ENCODE measurements at places on chromosomes 16 and 17.

GRCh38 chr16:7313170-7313569 is 19.5 kb upstream of the RBFOX1 start:
- no peak for DNase-seq

GRCh38 chr17:17063546-17064122 is 21.4 kb downstream of the MPRIP start:
- no peak for DNase-seq

DNA sequence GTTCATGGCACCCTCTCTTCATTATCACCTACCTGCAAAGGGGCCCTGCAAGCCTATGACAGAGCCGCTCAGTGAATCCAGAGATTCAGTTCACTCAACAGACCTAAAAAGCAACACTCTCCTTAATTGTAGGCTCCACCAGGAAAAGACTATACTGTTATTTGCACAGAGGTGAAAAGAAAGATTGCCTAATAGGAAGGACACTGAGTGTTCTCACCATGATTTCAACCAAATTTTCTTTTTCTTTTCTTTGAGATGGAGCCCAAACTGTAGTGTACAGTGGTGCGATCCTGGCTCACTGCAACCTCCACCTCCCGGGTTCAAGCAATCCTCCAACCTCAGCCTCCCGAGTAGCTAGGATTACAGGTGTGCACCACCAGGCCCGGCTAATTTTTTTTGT is 104.5 kb downstream of the PARN start:
- no peak for DNase-seq

DNA sequence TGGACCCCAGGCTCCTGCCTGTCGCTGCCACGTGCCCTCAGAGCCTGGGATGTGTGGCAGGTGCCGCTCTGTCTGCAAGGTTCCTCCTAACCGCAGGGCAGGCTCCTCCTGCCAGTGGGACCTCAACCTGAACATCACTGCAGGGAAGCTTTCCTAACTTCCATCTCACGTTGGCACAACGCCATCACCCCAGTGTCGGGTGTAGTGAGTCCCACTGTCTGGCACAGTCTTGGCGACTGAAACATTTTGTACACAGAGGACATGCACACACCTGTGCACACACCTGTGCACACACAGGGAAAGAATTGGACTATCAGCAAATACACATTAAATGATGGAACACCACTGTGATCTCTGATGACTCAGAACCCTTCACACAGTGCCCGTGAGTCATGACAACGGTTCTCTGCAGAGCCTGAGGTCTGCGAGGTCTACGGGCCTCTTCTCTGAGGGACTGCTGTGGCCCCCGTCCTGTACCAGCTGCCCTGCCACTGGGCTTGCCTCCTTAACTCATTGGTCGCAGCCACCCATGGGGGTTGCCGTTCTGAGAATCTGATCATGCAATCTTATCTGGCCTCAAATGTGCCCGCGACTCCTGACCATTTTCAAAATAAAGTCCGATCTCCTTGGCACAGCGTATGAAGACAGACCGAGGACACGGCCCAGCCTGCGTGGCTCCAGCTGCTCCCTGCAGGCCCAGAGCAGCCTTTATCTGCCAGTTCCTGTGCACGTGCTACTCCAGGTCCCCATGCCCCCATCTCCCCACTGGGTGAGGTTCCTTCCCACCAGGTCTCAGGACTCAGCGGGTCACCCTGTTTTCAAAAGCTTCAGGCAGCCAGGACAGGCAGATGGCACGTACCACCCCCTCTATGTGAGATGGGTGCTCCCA is 7.6 kb downstream of the CCDC57 start:
- DNase-seq: peak; percentile 77

DNA sequence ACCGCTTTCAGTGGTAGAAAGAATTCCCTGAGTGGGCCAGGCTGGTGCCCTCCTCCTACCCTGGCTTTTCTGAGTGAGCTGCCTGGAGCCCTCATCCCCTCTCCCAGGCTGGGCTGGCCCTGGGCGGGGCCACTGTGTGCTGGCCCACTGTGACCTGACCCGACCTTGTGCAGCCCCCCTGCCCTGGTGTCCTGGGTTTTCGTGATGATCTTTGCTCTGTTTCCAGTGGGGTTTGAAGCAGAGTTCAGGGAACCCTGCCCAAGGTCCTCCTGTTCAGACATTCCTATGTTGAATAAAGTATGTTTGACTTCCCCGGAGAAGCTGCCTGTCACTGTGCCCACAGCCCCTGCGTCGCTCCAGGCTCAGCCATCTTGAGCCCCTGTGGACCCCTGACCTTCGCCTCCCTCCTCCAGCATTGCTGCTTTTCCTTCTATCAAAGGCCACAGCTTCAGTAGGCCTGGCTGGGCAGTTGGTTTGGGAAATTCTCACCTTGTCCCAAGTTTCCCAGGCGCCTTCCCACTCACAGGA is 13.7 kb upstream of the NAGLU start:
- DNase-seq: no peak

- DNase-seq: no peak
Measured at GRCh38 chr17:5571281-5571680, 13.0 kb downstream of the NLRP1 start.

DNA sequence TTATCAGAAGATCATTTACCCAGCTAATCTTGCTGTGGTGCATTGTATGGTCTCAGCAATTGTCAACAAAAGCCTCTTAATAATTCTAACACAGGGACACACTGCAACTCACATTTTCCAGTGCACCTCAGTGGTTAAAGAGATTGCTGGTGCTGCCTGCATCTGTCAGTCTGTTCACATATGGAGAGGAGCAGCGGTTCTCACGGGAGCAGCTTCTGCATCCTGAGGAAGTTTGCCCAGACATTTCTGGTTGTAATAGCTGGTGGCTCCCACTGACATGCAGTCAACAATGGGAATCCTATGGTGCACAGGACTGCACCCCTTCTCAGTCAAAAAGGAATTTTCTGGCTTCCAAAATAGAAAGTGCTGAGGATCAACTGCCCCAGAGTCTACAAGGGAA is 7.8 kb downstream of the GGA2 start:
- DNase-seq: no peak

DNA sequence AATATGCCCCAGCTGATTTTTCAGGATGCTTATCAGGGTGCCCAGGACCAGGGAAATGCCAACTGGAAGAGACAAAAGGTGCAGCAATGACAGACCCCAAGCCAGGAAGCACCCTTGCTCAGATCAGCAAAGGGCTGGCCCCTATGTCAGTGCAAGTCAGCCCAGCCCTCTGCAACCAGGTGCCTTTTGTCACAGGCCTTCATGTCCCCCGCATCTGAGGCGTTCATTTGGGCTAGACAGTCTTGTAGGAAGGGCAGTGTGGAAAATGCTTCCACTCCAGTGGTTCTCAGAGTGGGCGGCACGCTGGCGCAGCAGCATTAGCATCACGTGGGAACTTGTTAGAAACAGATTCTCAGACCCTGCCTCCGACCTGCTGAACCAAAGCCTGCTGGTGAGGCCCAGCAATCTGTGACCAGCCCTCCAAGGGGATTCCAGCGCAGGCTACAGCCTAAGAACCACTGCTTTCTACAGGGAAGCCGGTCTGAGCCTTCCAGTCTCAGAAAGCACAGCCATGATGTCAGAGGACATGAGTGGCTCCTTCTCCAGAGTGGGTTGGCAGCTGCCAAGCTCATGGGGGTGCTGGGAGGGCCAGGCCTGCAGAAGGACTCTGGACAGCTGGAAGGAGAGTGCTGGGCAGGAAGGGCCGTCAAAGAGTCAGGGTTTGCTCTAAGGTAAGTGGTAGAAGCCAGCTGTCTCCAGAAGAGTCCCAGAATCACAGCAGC is 13.1 kb downstream of the SLC47A2 start:
- no peak for DNase-seq

DNA sequence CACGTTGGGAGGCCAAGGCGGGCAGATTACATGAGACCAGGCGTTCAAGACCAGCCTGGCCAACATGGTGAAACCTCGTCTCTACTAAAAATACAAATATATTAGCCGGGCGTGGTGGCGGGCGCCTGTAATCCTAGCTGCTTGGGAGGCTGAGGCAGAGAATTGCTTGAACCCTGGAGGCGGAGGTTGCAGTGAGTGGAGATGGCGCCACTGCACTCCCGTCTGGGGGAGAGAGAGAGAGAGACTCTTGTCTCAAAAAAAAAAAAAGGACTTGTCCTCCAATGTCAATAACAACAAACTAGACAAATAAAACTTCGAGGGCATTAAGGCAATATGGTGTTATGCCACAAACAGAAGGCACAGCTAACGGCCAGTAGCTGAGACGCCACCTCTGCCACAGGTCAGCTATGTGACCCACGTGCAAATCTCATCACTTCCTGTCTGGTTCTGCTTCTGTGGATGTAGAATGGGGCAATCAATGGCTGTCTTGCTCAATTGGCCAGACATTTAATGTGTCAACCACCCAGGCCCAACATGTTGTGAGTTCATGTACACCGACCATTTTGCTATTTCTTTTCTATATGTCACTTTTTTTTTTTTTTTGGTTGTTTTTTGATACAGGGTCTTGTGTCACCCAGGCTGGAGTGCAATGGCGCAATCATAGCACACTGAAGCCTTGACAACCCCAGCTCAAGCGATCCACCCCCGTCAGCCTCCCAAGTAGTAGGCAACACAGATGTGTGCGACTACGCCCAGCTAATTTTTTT is 834 bp upstream of the TXNDC11 start:
- DNase-seq: peak; percentile 8

- no peak for DNase-seq
Measured at GRCh38 chr17:76930107-76930506, 61.9 kb downstream of the MGAT5B start.

DNA sequence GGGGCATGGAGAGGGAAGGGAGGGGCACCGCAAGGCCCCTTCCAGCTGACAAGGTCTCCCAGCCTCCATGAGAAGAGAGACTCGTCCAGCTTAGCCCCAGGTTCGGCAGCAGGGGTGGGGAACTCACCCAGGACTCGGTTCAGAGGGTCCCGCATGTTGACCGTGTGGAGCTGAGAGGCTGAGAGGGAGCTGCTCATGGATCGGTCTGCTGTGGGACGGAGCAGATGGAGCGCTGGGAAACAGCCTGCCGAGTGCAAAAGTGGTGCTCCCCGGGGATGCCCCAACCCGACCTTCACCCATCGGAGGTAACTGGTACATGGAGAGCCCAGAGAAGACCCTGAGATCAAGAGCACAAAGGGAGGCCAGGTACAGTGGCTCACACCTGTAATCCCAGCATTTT is 4.9 kb downstream of the CSF3 start:
- DNase-seq: no peak

GRCh38 chr17:8469964-8470363 is 34.3 kb downstream of the NDEL1 start:
- DNase-seq: no peak

DNA sequence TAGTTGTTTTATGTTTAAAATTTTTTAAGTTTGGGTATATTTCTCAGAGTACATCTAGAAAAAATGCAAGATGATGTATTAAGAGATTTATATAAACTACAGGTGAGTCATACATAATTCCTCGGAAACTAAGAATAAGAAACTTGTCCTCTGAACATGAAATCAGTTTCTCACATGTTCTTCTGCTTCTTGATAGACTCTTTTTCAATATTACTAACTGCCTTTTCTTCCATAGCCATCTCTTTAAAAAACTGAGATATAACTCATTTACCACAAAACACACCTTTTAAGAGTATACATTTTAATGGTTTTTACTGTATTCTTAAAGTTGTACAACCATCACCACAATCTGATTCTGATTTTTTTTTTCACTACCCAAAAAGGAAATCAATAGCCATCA is 238.4 kb upstream of the AXIN2 start:
- DNase-seq: no peak

- no peak for DNase-seq
Measured at GRCh38 chr16:83935858-83936255, 17.2 kb upstream of the OSGIN1 start.

- peak; percentile 88 for DNase-seq
Measured at GRCh38 chr16:86680162-86680561, 101.8 kb downstream of the FOXL1 start.

- DNase-seq: no peak
Measured at GRCh38 chr17:33021731-33022408, 30.2 kb downstream of the SPACA3 start.

DNA sequence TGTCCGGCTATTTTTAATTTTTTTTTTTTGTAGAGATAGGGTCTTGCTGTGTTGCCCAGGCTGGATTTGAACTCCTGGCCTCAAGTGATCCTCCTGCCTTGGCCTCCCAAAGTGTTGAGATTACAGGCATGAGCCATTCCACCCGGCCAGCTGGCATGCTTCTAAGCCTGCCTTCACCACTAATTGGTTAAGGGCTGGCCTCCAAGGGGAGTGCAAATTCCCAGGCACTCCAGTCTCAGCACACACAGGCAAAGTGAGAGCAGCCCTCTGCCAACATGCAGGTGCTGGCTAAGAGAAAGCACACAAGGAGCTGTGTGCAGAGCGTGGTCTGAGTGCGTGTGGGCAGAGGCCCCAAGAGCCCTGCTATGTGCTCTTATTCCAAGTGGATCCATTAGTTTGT is 149.8 kb upstream of the HS3ST2 start:
- DNase-seq: no peak

DNA sequence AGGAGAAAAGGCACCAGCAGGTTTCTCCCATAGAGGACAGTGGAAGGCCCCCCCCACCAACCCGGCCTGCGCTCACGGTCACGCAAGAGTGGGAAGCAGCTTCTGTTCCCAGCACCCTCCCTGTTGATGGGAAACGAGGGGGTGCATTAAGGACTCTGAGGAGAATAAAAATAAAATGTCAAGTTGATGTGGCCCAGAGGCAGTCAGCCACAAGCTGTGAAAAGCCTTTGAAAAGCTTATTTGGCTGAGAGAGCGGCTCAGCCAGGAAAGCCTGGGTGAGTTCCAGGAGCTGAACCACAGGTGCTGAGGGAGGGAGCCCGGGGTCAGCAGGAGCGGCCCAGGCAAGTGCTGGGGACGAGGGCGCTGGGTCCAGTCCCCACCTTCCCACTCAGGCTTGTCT is 26.9 kb upstream of the SPATA32 start:
- DNase-seq: no peak

- DNase-seq: no peak
Measured at GRCh38 chr17:17356931-17357270, 53.7 kb downstream of the NT5M start.

Data from astrocyte of the spinal cord (primary cell).